ENCODE measurements at places on chromosomes 7 and 10. TPM values are rescaled to one million over a fixed set of nuclear protein-coding genes. Genes with fewer than 3 reads are reported as not detected.

The RBM28 gene
- total RNA-seq = 24.3 TPM

DNA sequence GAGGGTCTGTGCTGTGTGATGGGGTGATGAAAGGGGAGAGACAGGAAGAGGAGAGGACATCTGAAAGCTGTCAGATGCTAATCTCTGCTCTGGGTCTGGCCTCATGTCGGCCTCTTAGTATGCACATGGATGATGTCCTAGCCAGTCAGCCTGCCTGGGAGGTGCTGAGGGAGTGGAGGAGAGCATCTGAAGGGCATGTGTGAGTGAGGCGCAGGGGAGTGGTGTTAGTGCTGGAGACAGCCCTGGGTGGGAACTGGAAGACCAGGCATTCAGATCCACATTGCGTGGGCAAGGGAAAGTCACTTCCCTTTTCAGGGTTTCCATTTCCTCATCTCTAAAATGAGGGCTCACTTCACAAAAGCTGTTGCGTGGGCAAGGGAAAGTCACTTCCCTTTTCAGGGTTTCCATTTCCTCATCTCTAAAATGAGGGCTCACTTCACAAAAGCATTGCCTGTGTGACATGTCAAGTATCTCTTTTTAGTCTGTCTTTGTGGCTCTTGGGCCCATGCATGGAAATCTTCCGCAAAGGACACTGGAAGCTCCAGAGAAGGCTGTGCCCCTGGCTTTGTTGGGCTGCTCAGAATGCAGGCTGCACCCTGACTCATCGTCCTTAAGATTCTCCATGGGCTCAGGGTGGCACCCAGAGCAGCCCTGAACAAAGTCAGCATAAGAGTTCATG is 10.0 kb downstream of the SFTPD start:
- H3K4me3 ChIP-seq = no peak overlapping the region
- no peaks in the 10 kb centered on the region for H3K36me3 ChIP-seq
- no peaks in the 10 kb centered on the region for H3K4me1 ChIP-seq
- no peak for DNase-seq

GRCh38 chr10:22740180-22740579 is 25.8 kb upstream of the PIP4K2A start:
- H3K4me1 ChIP-seq = no peaks in the 10 kb centered on the region
- no peak overlapping the region for H3K4me3 ChIP-seq
- no peaks in the 10 kb centered on the region for H3K36me3 ChIP-seq
- no peaks in the 10 kb centered on the region for H3K27me3 ChIP-seq

DNA sequence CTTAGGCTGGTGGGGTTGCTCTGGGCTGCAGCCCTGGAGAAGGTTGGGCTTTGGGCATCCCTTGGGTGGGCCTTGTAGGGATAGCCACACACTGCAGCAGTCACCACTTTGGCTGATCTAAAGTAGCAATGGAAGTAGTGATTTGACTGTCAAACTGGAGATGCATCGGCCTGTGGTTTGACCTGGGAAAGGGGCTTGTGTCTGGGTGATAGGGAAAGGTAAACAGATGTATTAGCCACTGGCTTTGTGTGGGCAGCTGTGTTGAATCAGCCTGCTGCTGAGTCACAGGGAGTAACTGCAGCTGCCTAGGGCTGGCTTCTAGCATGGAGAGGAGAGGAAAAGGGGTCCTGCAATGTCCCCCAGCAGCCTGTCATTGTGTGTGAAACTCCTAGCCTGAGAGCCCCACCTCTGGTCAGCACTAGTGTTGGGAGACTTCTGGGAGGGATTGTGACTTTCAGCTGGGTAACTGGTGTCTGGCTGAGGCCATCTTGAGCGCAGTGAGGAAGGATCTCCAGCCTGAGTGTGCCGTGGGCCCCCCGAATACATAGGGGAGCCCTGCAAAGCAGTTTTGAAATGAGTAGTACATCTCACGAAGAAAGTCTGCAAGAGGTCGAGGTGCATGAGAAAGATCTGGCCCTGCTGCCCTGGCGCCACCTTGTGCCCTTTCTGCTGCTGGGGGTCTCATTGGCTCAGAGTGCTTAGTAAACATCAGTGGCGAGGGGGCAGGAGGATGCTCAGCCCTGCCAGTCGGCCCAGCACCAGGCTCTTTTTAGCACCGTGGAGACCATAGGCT is 117.3 kb downstream of the FANK1 start:
- no peak overlapping the region for H3K4me3 ChIP-seq
- H3K27ac ChIP-seq = no peak overlapping the region
- DNase-seq = peak; percentile 58
- no peaks in the 10 kb centered on the region for H3K36me3 ChIP-seq

The GNGT1 gene
- total RNA-seq = not detected

The RNF32 gene
- total RNA-seq = 0.56 TPM

DNA sequence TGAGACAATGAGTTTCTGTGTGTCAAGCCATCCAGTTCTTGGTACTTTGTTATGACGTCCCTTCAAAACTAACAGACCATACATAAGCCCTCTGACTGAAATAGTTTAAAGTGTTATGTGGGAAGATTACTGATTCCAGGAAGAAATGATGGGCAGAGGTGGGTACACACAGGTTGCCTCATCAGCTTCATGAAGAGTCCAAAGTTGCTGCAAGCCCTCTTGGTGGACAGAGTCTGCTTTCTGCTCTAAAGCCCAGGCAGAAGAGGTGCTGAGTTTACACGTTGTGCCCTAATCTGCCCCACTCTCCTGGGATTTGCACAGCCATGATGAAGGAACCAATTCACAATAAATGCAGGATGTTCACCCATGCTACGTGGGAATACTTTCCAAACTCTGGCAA is 187.4 kb downstream of the PARD3 start:
- H3K36me3 ChIP-seq = no peaks in the 10 kb centered on the region
- no peaks in the 10 kb centered on the region for H3K27me3 ChIP-seq

DNA sequence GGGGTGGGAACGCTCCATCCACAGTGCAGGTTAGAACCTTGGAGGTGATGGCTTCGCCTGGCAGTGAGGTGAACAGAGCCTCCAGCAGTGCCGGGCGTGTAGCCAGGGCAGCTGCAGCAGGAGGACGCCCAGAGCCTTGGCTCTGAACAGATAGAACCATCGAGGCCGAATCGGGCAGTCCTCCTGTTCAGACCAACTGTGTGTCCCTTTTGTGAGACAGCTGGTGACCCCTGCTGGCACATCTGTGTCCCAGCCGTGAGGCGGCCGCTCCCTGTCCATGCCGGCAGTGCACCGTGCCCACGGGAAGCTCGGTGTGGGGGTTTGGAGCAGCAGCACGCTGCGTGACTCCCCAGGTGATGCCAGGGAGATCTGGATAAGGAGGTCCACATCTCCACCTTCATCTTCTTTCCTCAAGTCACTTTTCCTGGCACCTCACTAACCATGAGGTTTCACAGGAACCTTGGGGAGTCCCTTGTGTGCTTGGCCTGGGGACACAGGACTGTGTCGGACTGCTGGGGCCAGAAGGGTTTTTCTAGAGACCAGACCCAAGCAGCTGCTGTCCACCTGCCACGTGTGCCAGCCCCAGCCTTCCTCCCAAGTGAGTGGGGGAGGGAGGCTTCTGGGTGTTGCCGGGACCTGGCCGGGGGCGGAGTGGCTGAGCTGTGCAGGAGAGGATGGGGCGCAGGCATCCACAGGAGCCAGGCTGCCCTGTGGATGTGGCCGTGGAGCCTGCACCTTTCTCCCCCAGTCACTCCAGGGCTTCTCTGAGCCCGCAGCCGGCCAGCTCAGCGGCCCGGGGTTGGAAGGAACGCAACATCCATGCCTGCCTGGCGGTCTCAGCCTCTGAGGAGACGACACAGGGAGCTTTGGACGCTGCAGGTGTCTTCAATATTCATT is 69.4 kb downstream of the DNAJB6 start:
- H3K27me3 ChIP-seq = no peaks in the 10 kb centered on the region
- H3K27ac ChIP-seq = peak overlapping the region; percentile 66

GRCh38 chr7:45239486-45239885 is 81.9 kb downstream of the RAMP3 start:
- H3K4me1 ChIP-seq = no peaks in the 10 kb centered on the region
- no peaks in the 10 kb centered on the region for H3K27me3 ChIP-seq
- no peak overlapping the region for H3K4me3 ChIP-seq
- no peak for DNase-seq
- H3K27ac ChIP-seq = no peak overlapping the region
